ENCODE measurements at places on chromosomes 11 and 22. TPM values are rescaled to one million over a fixed set of nuclear protein-coding genes. Genes with fewer than 3 reads are reported as not detected.

GRCh38 chr11:78773077-78773476 is 198.4 kb upstream of the NARS2 start:
- peaks cover 23% of the 10 kb centered on the region for H3K4me1 ChIP-seq
- no peak for DNase-seq
- H3K4me3 ChIP-seq = no peak overlapping the region
- H3K36me3 ChIP-seq = 0 out of 2 replicates have a peak, but pooled peaks cover 12% of the 10 kb centered on the region
- H3K27ac ChIP-seq = no peak overlapping the region
- no peaks in the 10 kb centered on the region for H3K27me3 ChIP-seq

GRCh38 chr22:46121523-46122287 is 28.6 kb upstream of the PPARA start:
- H3K27ac ChIP-seq = no peak overlapping the region
- no peaks in the 10 kb centered on the region for H3K36me3 ChIP-seq
- H3K4me1 ChIP-seq = peaks cover 17% of the 10 kb centered on the region
- DNase-seq = no peak
- no peak overlapping the region for H3K4me3 ChIP-seq

DNA sequence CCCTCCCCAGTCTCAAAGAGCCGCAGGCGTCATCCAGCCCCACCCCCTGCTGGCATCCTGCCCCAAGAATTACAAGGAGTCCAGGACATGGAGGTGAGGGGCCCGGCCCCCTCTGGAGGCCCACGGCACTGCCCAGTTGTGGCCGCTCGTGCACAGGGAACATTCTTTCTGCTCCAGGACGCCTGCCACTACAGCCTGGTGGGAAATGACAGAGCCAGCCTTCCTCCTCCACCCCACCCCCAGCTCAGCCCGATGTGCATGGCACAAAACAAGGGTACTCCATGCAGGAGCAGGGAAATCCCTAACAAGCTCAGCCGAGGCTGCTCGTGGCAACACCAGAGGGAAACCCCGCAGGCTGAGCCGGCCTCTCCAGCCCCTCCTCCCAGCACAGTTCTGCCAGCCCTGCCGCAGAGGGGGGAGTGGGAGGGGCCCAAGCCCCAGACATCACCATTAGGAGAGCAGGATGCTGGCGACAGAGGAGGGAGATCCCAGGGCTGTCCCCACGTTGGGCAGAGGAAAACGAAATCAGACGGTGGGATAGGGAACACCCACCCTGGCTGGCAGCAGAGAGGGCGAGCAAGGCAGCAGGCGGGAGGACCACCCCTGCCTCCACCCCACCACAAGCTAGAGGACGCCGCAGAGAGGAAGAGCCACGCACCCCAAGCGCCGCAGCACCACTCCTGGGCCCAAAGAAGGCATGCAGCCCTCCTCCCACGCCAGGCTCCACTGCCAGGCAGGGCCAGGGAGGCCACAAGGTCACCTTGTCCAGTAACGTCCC is 10.0 kb downstream of the IGSF9B start:
- no peak overlapping the region for H3K27ac ChIP-seq
- H3K27me3 ChIP-seq = peaks cover 24% of the 10 kb centered on the region
- no peak overlapping the region for H3K4me3 ChIP-seq
- DNase-seq = no peak

DNA sequence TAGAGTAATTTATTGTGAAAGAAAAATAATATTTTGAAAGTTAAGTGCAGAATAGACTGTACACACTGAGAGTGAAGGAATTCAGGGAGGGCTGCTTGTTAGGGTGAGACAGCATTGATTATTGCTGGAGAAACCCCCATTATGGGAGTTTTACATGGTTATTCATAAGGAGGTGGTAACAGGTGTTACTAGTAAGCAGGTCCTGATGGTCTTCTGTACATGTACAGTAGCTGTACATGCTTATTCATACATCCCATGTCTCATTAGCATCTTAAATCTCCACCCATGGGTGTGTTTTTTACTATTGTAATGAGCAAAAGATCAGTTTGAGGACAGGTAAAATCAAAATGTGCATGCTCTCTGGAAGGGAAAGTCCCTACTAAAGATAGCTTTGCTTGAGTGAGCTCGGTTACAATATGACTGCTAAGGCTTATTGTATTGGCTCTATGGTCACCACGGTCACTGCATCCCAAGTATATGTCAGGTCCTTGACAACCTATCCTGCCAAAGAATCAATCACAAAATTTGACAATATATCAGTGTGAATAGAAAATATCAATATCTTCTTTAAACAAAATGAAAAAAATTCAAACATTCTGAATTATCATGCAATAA is 6.2 kb downstream of the KDM4F start:
- no peaks in the 10 kb centered on the region for H3K36me3 ChIP-seq
- H3K27ac ChIP-seq = no peak overlapping the region
- H3K4me1 ChIP-seq = no peaks in the 10 kb centered on the region
- no peak for DNase-seq

DNA sequence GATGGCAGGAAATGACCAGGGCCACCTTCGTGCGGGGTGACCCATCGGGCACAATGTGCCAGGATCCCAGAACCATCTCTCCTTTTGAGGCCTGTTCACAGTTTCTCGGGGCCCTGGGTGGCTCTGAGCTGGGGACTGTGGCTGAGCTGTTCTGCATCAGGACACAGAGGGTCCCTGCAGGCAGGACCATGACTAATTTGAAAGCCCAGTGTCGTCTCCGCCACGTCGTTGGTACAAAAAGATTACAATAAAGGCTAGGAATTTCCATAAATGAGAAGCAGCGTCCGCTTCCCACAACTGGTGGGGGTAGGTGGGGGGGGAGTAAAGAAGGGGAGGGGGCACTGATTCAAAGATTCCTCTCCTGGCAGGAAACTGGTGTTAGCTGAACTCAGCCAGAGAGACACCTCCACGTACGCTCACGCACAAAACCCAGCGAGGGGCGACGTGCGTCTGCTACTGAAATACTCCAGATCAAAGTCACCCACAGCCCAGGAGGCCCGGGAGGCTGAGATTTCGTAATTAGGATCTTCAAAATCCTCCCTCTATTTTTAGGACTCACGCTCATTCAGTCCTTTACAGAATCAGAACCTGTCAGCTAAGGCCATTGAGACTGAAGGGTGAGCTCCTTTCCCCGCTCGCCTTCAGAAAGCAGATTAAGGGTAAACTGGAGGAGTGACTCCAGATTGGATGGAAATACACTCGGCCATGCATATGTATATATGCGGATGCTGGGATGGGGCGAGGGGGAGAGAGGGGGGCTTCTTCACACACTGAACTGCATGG is 11.0 kb downstream of the MN1 start:
- no peak overlapping the region for H3K27ac ChIP-seq
- H3K4me3 ChIP-seq = no peak overlapping the region
- no peak for DNase-seq
- H3K27me3 ChIP-seq = peaks cover 49% of the 10 kb centered on the region
- H3K36me3 ChIP-seq = no peaks in the 10 kb centered on the region

DNA sequence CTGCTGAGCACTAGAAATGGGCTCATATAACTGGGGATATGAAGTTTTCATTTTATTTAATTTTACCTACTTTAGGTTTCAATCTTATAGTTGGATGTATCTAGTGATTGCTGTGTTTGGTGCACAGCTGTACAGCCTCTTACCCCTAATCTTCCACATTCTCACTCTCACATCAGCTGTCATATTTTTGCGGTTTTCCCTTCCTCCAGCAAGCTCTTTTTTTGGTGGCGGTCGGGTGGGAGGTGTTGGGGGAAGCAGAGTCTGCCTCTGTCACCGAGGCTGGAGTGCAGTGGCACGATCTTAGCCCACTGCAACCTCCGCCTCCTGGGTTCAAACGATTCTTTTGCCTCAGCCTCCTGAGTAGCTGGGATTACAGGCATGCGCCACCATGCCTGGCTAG is 445.1 kb upstream of the ISX start:
- no peak for DNase-seq
- H3K36me3 ChIP-seq = no peaks in the 10 kb centered on the region
- H3K27ac ChIP-seq = no peak overlapping the region
- H3K4me1 ChIP-seq = no peaks in the 10 kb centered on the region

GRCh38 chr11:113265362-113265761 is 49.0 kb upstream of the TTC12 start:
- DNase-seq = no peak
- H3K4me1 ChIP-seq = no peaks in the 10 kb centered on the region
- peaks cover 2% of the 10 kb centered on the region for H3K27me3 ChIP-seq
- no peaks in the 10 kb centered on the region for H3K36me3 ChIP-seq
- no peak overlapping the region for H3K27ac ChIP-seq

DNA sequence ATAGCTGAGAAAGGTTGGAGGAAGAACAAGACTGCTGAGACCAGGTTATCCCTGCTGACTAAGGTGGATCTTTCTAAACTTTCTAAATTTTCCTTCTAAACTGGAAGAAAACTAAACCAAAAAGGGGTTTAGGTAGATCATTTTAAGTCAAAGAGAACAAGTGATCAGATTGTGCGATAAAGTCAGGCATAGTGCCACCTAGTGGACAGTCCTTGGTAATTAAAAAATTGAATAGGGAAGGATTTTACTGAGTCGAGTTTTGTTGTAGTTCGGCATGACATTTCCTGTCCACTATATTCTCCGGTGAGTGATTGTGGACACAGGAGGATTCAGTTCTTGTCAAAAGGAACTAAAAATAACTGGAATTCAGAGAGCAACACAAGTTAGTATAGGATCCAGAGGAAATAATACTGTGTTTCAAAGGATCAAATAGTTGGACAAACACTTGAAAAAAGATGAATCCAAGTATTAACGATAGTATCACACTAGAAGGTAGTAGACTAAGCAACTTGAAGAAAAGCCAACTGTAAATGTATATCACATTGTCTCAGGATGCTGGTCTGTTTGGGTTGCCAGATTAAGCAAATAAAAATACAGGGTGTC is 1236.4 kb downstream of the FAM181B start:
- H3K36me3 ChIP-seq = no peaks in the 10 kb centered on the region
- DNase-seq = peak; percentile 16
- H3K27me3 ChIP-seq = no peaks in the 10 kb centered on the region
- no peak overlapping the region for H3K27ac ChIP-seq

GRCh38 chr11:11499300-11499699 is 122.5 kb downstream of the GALNT18 start:
- no peak overlapping the region for H3K4me3 ChIP-seq
- no peak overlapping the region for H3K27ac ChIP-seq
- peaks cover 7% of the 10 kb centered on the region for H3K4me1 ChIP-seq
- peaks cover 10% of the 10 kb centered on the region for H3K27me3 ChIP-seq
- H3K36me3 ChIP-seq = no peaks in the 10 kb centered on the region

DNA sequence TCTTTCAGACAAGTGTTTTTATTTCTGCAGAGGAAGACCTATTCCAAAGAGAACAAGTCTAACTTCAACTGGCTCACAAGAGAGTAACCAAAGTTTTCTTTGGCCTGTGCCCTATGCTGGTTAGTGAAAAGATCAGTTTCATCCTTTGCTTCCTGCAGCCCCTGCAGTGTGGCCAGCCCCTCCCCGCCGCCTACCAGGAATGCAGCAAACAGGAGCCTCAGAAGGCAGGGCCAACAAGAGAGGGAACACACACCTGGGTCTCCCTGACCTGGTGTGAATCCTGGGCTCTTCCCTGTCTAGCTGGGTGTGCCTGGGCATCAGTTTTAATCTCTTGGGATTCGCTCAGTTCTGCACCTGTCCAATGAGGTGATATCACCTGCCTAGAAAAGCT is 21.5 kb upstream of the SCARF2 start:
- H3K4me3 ChIP-seq = no peak overlapping the region
- H3K27me3 ChIP-seq = peaks cover 1% of the 10 kb centered on the region
- DNase-seq = no peak
- H3K27ac ChIP-seq = no peak overlapping the region
- peaks cover 7% of the 10 kb centered on the region for H3K36me3 ChIP-seq

DNA sequence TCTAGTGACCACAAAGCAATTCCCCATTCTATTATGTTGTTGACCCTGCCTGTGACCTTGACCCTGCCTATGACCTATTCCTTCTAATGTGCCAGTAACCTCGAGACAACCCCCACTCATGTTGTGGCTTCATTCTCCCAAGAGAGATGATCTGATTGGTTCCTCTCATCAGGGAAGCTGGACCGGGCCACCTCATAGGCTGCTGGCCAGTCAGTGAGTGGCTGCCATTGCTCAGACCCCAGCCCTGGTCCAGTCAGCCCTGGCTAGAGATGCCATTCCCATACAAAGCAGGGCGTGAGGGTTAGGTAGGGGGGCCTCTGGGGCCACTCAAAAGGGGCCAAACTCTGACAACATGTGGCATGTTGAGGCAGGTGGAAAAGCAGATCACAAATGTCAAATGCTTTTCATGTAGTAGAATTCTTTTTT is 11.9 kb downstream of the SLC29A2 start:
- peaks cover 8% of the 10 kb centered on the region for H3K27me3 ChIP-seq
- no peak overlapping the region for H3K4me3 ChIP-seq
- no peak overlapping the region for H3K27ac ChIP-seq
- DNase-seq = no peak
- no peaks in the 10 kb centered on the region for H3K36me3 ChIP-seq
- no peaks in the 10 kb centered on the region for H3K4me1 ChIP-seq

GRCh38 chr11:2466069-2466801 is 21.4 kb downstream of the KCNQ1 start:
- no peaks in the 10 kb centered on the region for H3K4me1 ChIP-seq
- no peak for DNase-seq
- no peak overlapping the region for H3K4me3 ChIP-seq

The TEAD1 gene
- total RNA-seq = 252 TPM

The MS4A12 gene
- not detected for total RNA-seq

The SCO2 gene
- 6.7 TPM for total RNA-seq

The GSTT2B gene
- 32.8 TPM for total RNA-seq

The CDCA5 gene
- total RNA-seq = 13.6 TPM

Data from HFFc6 (cell line).